ENCODE measurements at places on chromosomes 2 and 18.

GRCh38 chr2:36497570-36498163, 100.3 kb downstream of the FEZ2 start:
- no peak for DNase-seq

- DNase-seq = no peak
Measured at GRCh38 chr2:216665717-216666116, 29.6 kb downstream of the IGFBP5 start.

GRCh38 chr2:181962142-181962541, 23.5 kb upstream of the PPP1R1C start:
- DNase-seq = no peak

GRCh38 chr18:75314117-75314516, 103.5 kb downstream of the TSHZ1 start:
- DNase-seq = no peak

DNA sequence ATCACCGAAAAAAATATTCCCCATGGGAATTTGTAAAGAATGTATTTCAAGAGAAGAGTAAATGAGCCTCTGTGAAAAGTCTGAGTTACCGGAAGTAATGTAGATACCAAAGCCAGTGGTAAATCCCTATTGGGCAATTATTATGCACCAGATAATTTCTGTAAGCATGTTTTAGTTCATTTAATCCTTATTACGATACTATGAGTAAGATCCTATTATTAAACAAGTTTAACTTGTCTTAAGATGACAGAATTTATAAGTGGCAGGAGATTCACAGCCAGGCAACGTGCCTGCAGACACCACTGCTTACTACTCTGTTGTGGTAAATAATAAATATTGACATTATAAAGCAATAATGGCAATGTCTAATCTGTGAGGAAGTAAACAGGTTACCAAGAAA, 280.8 kb upstream of the RGPD4 start:
- no peak for DNase-seq

DNA sequence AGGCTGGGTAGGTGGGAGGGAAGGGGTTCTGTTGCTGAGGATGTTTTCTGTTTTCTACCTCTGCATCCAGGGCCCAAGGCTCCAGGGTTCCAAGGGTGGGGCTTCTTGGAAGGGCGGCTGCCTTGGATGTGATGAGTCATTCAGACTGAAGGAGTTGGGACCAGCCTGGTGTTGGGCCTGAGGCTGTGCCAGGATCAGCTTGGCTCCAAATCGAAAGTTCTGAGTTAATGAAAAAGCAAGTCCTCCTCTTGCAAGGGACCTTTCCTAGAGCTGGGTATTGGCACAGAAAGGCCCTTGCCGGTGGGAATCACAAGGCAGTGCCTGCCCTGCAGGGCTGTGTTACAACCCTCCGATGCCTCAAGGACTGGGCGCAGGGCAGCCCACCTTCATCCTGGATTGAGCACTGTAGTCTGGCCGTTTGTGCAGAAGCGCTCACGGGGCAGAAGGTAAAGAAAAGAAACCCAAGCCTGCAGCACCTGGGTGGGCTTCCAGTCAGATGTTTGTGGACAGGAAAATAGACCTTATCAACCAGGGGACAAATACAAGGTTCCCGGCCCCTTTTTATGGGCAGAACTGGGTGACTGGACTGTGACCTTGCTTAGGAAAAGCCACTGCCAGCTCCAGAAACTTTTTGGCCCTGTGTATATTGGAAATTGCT, 52.5 kb upstream of the MCFD2 start:
- no peak for DNase-seq

DNA sequence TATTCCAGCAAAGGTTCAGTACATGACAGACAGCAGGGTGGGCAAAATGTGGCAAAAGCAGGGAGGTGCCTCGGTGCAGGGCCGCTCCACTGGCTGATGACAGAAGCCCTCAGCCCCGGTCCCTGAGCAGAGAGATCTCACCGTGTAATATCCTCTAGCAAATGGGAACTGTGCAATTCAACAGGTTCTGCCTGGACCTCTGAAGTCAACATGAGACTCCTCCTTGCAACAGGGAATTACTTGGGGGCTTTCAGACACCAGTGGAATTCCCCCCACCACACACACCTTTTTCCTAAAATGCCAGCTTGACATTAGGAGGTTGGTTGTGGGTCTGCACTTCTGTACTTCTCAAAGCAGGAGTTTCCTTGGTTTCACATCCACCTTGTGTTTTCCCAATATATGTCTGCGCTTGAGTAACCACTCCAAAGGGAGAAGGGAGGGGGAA, 50.8 kb downstream of the SPRED2 start:
- DNase-seq = no peak
